Cardiac muscle cell (in vitro differentiated cells and primary cell): ENCODE measurements at places on chromosomes 6 and 20.

DNA sequence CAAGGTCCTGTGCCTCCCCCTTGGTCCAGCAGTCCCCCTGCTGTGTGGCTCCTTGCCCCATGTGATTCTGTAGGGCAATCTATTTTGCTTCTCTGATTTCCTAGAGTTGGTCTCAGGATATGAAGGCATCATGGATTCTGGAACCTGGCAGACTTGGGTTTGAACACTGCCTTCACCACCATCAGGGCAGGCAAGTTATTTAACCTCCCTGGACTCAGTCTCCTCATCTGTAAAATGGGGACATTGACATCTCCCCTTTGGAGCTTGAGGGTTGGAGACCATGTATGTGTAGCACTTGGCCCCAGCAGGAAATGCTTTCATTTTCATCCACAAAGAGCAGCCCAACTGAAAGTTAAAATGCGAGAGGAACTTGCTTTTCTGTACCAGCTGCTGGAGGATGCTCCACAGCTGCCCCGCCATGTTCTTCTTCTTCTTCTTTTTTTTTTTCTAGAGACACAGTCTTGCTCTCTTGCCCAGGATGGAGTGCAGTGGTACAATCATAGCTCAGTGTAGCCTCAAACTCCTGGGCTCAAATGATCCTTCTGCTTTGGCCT is 6.7 kb downstream of the TOX2 start:
- DNase-seq = no peak
- peaks cover 69% of the 10 kb centered on the region for H3K27me3 ChIP-seq
- no peak overlapping the region for H3K4me3 ChIP-seq
- H3K4me1 ChIP-seq = no peaks in the 10 kb centered on the region
- H3K36me3 ChIP-seq = no peaks in the 10 kb centered on the region

DNA sequence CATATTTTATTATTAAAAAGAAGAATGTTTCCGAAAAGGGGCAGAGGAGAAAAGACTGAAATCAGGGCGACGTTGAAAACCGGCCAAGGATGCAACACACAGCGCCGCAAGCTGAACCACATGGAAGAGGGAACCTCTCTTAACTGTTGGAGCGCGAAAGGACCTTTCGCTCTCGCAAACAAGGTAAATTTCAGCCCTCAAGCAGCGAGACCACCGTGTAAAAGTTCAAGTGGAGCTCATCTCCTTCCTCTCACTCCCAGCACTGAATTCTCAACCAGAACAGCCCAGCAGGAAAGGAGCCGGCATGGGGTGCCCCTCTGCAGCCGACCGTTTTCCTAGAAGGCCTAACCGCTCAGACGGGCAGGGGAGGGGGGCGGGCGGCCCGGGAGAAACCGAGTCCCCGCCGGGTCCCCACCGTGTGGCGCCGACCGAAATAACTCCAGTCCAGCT is 621 bp downstream of the GPR63 start:
- DNase-seq = peak; percentile 24
- peak overlapping the region; percentile 94 for H3K4me3 ChIP-seq
- no peaks in the 10 kb centered on the region for H3K36me3 ChIP-seq

DNA sequence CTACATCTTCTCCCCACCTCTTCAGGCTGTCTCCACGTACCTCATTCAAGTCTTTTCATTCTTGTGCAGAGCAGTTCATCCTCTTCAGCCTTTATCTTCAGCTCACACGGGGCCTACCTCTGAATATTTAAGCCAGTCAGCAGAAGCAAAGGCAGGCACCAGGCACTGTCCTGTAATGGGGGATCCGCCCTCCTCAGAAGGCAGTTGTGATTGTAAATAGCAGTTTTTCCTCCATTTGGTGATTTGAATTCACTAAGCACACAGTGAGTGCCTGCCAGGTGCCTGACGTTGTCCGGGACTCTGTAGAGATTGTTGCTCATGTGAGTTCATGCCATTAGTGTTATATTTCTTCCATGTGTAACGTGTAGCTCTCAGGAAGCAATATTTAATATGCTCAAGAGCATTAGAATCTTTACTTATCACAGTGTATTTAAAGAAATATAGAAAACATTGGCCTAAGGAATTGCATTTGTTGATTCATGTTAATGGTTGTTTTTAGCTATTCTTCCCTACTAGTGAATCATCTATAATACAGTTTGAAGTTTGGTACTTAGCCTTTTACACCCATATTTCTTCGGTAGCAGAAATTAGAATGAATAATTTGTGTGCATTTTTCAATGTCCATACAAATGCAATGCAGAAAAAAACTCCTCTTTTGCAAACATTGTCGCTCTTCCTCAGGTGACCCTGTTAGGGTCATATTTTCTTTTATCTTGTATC is 17.9 kb downstream of the BPHL start:
- H3K27ac ChIP-seq = no peak overlapping the region

- DNase-seq = no peak
- H3K27me3 ChIP-seq = no peaks in the 10 kb centered on the region
- H3K27ac ChIP-seq = peak overlapping the region; percentile 15
- H3K36me3 ChIP-seq = no peaks in the 10 kb centered on the region
- H3K4me1 ChIP-seq = peaks cover 57% of the 10 kb centered on the region
Observed at GRCh38 chr6:16135066-16135465, 6.2 kb downstream of the MYLIP start.

DNA sequence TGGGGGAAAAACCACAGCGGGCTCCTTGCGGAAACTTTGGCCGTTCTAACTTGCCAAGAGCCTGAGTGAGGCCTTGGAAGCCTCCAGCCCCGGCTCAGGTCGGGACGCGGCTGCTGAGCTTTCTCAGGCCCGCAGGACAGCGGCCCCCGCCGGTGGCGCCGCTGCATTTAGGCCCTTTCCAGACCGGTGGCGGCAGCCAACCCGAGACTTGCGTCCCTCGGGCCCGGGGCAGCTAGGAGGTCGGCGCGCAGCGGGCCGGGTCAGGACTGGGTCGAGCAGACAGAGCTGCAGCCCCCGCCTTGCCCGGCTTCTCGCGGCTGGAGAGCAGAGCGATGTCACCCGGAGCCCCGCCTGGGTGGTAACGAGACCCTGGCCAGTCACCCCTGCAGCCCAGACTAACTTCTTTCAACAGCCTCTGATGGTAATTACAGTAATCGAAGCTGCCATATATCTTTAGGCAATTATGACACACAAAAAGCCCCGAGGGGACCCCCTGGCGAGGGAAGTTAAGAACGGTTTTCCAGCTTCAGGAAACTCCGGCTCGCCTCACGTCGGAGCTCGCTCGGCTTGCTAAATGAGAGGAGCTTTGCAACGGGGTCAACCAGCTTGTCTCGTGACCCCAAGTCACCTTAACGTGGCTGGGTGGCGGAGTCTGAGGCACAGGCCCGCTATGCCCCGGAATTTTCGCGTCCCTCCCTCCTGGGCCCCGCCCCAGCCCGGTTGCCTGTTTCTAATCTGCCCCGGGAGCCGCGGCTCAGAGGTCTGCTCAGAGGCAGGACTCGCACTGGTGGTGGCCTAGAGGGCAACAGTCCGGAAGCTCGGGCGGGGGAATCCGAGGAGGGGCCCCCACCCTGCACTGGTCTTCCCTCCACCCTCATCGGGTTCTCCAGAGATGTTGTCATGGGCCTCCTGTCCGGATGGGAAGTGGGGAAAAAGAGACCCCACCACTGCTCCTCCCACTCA is 3.0 kb downstream of the NR2E1 start:
- no peaks in the 10 kb centered on the region for H3K36me3 ChIP-seq
- DNase-seq = peak; percentile 81
- H3K4me3 ChIP-seq = no peak overlapping the region
- H3K4me1 ChIP-seq = peaks cover 14% of the 10 kb centered on the region
- no peak overlapping the region for H3K27ac ChIP-seq
- peaks cover 100% of the 10 kb centered on the region for H3K27me3 ChIP-seq

DNA sequence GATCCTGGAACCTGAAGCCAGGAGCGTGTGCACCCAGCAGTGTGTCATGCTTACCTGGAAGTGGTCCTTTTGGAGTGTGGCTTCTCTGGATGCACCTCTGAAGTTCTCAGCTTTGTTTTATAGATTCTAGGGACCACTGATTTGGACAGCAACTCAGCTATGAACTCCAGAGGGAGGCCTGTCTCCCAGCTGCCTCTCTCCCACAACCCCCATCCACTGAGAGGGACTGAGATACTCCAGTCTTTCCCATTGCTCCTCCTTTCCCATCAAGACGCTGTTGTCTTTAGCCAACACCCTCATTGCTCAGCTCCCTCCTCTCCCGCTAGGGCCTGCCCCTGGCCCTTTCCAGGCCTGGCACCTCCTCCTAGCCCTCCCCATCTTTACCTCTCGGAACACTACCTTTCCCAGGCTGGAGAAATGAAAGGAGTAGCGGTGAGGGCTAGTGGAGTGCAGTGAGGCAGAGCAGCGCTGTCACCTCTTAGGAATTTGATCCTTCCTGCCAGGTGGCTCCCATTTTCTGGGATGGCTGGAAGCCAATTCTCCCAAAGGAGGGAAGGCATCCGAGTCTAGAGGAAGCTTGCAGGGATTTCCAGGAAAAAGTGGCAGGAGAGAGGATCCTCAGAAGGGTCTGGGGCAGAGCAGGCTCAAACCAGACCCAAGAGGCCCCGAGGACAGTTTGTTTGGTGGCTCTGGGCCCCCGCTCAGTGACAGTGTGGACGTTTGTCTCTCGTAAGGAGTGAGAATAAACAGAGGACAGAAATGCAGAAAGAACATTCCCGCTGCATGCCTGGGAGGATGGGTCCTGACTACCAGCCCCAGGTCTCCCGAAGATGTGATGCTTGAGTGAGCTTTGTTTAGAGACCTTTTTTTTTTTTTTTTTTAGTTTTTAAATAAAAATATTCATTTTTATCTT is at the start of gene LRRN4:
LRRN4 (minus strand) TSS at position 285 of the 913 bp plus-strand sequence. CDS start 1,261 bp downstream, outside the sequence.
- H3K4me3 ChIP-seq = peak within 1 kb of the TSS; percentile 69
- peak; percentile 70 for DNase-seq

GRCh38 chr6:122752459-122752858 is 27.1 kb upstream of the FABP7 start:
- no peaks in the 10 kb centered on the region for H3K36me3 ChIP-seq
- H3K27me3 ChIP-seq = no peaks in the 10 kb centered on the region
- H3K27ac ChIP-seq = no peak overlapping the region

- H3K27ac ChIP-seq = no peak overlapping the region
- no peaks in the 10 kb centered on the region for H3K36me3 ChIP-seq
- no peak overlapping the region for H3K4me3 ChIP-seq
- DNase-seq = peak; percentile 52
Observed at GRCh38 chr6:12976366-12976765, 259.8 kb downstream of the PHACTR1 start.

- no peak overlapping the region for H3K4me3 ChIP-seq
- H3K27me3 ChIP-seq = peaks cover 42% of the 10 kb centered on the region
- no peaks in the 10 kb centered on the region for H3K36me3 ChIP-seq
- no peak for DNase-seq
- peaks cover 11% of the 10 kb centered on the region for H3K4me1 ChIP-seq
- no peak overlapping the region for H3K27ac ChIP-seq
Observed at GRCh38 chr20:23188377-23189169, 102.4 kb upstream of the CD93 start.

GRCh38 chr20:5056801-5057599 is 55.7 kb upstream of the SLC23A2 start:
- H3K27me3 ChIP-seq = no peaks in the 10 kb centered on the region
- H3K4me1 ChIP-seq = no peaks in the 10 kb centered on the region
- H3K27ac ChIP-seq = no peak overlapping the region
- H3K36me3 ChIP-seq = no peaks in the 10 kb centered on the region
- H3K4me3 ChIP-seq = no peak overlapping the region

- H3K27ac ChIP-seq = peak overlapping the region; percentile 88
- peak; percentile 31 for DNase-seq
- H3K4me3 ChIP-seq = no peak overlapping the region
- no peaks in the 10 kb centered on the region for H3K36me3 ChIP-seq
- no peaks in the 10 kb centered on the region for H3K27me3 ChIP-seq
Observed at GRCh38 chr20:62524505-62524911, 48.7 kb upstream of the GATA5 start.
